ENCODE measurements at places on chromosomes 4 and X. TPM values are rescaled to one million over a fixed set of nuclear protein-coding genes. Genes with fewer than 3 reads are reported as not detected.

Gene CLDN2
- total RNA-seq = not detected

Gene FBXW7
- total RNA-seq = 64.1 TPM

Gene DDIT4L
- 9.2 TPM for total RNA-seq

Gene PUDP
- 11.5 TPM for total RNA-seq

Gene PPP1R2C
- total RNA-seq = not detected

Gene ARR3
- total RNA-seq = not detected

Gene GAGE12F
- total RNA-seq = not detected

Measured in uterine smooth muscle cell (primary cell).